ENCODE measurements at places on chromosomes 1 and 21. TPM values are rescaled to one million over a fixed set of nuclear protein-coding genes. Genes with fewer than 3 reads are reported as not detected.

DNA sequence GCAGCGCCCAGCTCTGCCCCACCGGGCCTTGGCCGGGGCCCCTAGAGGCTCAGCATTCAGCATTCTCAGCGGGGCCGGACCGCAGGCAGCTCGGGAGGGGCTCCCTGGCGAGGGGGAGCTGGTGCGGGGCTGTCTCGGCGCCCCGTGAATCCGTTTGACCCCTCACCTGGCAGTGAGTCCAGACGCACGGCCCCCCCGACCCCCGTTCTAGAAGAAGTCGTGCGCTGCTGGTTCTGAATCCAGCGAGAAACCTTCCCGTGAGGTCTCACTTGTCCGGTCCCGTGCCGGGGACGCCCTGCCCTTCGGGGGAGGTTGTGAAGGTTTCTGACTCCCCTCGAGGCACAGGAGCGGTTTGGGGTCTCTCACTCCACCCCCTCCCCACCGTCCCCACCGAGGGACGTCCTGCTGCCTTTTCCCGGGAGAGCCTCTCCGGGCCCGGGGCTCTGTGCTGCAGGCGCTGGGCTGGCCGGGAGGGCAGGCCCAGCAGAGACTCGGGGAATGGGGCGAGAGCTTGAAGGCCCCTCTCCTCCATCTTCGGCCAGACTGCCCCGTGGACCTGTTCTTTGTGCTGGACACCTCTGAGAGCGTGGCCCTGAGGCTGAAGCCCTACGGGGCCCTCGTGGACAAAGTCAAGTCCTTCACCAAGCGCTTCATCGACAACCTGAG lies 655 bp downstream of the COL6A1 start:
- peak overlapping the region; percentile 83 for H3K27ac ChIP-seq
- H3K27me3 ChIP-seq: peaks cover 9% of the 10 kb centered on the region

- DNase-seq: no peak
- no peak overlapping the region for H3K4me3 ChIP-seq
- peak overlapping the region; percentile 26 for H3K27ac ChIP-seq
- peaks cover 24% of the 10 kb centered on the region for H3K36me3 ChIP-seq
- peaks cover 70% of the 10 kb centered on the region for H3K4me1 ChIP-seq
These were observed 28.4 kb upstream of the FHAD1 start for GRCh38 chr1:15218287-15219279.

DNA sequence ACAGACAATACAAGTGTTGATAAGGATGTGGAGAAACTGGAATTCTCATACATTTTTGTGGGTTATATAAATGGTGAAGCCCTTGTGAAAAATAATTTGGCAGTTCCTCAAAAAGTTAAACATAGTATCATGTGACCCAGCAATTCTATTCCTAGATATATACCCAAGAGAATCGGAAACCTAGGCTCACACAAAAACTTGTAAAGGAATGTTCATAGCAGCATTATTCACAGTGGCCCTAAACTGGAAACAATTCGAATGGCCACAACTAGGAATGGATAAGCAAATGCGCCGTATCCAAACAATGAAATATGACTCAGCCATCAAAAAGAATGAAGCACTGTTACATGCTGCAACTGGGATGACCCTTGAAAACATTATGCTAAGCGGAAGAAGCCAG lies 3.9 kb upstream of the CD247 start:
- H3K27me3 ChIP-seq: no peaks in the 10 kb centered on the region
- H3K4me3 ChIP-seq: no peak overlapping the region
- no peak for DNase-seq
- no peaks in the 10 kb centered on the region for H3K36me3 ChIP-seq
- no peaks in the 10 kb centered on the region for H3K4me1 ChIP-seq

DNA sequence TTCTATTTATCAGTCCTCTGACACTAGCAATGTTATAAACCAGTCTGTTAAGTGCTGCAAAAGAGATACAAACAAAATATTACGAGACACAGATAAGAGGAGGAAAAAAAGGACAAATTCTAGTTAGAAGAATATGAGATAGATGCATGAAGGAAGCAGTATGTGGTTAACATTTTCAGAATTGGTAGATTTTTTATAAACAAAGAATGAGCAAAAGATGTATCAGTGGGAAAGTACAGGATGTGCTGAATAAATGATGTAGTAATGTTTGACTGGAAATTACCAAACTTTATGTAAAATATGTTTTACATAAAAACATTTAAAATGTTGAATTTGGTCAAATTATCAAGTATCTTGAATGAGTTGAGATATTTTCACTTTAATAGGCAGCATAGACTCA lies 574.2 kb downstream of the NUF2 start:
- H3K4me1 ChIP-seq: no peaks in the 10 kb centered on the region
- no peak overlapping the region for H3K27ac ChIP-seq

The IGSF3 gene
- 6.2 TPM for polyA plus RNA-seq
